ENCODE measurements at places on chromosomes 2 and 18. TPM values are rescaled to one million over a fixed set of nuclear protein-coding genes. Genes with fewer than 3 reads are reported as not detected.
A peak's percentile ranks its signal among the peaks of the same experiment; 100 is the strongest.

DNA sequence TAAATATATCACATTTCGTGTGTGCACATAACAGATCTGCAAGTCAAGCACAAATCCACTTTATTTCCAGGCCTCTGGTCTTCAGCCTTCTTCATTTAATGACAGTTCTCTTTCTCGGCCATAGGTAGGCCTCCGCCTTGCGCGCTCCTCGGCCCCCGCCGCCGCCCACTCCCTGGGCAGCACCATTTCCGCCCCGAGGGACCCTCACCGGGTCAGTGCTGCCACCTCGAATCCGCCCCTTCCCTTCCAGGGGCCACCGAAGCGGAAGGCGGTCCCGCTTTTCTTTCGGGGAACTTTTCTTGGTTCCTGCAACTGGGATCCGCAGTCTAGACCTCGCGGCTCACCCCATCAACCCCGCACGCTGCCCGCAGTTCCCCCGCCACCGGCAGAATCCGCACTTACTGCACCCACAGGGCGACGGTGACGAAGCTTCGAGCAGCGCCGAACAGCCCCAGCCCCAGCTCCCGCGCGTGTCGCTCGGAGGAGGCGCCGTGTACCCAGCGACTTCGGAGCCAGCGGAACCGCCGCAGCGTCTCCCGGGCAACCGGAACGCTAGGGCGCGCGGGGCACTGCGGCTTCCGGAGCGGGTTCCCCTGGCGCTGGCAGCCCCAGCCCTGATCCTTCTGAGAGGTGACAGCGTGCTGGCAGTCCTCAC is at the start of gene CDKL4:
Gene CDKL4, minus strand, starts transcription at position 502 of the 655 bp plus-strand sequence.
- DNase-seq: peak; percentile 8
- no peaks in the 10 kb centered on the region for H3K36me3 ChIP-seq
- H3K27me3 ChIP-seq: no peaks in the 10 kb centered on the region
- H3K27ac ChIP-seq: no peak within 1 kb of the TSS
- H3K4me1 ChIP-seq: peaks cover 3% of the 10 kb centered on the region

GRCh38 chr2:239202343-239202742 is 198.5 kb downstream of the HDAC4 start:
- H3K27ac ChIP-seq: no peak overlapping the region
- DNase-seq: no peak
- H3K27me3 ChIP-seq: no peaks in the 10 kb centered on the region
- H3K36me3 ChIP-seq: peaks cover 11% of the 10 kb centered on the region
- H3K4me1 ChIP-seq: peaks cover 17% of the 10 kb centered on the region

The ALPP gene
- not detected for total RNA-seq

GRCh38 chr2:218796691-218797090 is 14.7 kb downstream of the CYP27A1 start:
- H3K27ac ChIP-seq: no peak overlapping the region
- no peak for DNase-seq
- H3K36me3 ChIP-seq: no peaks in the 10 kb centered on the region
- H3K4me1 ChIP-seq: no peaks in the 10 kb centered on the region

DNA sequence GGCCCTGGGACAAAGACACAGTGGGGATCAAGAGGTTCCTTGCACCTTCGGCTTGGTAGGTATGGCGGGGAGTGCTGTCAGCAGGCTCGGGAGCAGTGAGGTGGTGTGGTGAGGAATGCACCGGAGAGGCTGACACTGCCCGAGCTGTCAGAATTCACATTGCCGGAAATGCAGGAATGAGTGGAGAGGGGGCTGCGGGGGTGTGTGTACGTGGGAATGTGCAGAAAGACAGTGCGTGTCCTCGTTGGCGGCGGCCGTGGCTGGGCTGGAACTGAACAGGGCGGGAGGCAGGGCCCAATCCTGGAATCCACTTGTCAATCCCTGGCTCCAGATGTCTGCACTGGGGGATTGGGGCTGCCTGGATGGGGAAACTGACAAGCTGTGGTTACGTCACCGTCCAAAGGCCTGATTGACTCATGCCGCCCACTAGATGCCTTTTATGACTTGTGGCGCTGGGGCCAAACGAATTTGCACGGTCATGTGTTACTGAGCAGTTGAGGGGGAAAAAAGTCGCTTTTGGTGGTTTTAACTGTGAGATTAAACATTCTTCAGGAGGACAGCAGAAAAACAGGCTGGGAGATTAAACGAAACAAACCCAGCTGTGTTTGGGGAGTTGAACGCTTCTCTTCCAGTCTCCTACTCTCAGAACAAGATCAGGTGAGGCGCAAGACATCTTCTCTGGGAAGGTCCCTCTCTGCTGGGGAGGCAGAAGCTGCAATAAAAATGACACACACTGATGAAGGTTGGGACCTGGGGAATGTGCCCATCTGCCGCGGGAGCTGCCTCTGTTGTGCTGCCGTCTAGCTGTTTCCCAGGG is 189.4 kb upstream of the GLI2 start:
- DNase-seq: no peak
- no peaks in the 10 kb centered on the region for H3K36me3 ChIP-seq
- H3K27ac ChIP-seq: no peak overlapping the region
- H3K4me1 ChIP-seq: no peaks in the 10 kb centered on the region

The AKAIN1 gene
- total RNA-seq: not detected

DNA sequence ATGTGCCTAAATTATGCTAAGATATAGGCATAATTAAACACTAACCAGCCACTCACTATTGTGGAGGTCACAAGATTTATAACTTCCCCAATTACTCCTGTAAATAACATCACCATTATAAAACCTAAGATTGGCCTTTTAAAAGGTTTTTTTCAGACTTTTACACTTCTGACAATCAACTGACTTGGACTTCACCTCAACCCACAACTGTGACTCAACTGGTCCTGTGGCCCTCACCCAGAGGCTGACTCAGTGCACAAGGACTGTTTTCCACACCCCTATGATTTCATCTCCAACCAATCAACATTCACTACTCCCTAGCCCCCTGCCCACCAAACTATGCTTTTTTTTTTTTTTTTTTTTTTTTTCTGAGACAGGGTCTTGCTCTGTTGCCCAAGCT is 11.6 kb downstream of the TTR start:
- H3K27me3 ChIP-seq: no peaks in the 10 kb centered on the region
- H3K27ac ChIP-seq: no peak overlapping the region
- no peak for DNase-seq
- H3K4me1 ChIP-seq: no peaks in the 10 kb centered on the region

DNA sequence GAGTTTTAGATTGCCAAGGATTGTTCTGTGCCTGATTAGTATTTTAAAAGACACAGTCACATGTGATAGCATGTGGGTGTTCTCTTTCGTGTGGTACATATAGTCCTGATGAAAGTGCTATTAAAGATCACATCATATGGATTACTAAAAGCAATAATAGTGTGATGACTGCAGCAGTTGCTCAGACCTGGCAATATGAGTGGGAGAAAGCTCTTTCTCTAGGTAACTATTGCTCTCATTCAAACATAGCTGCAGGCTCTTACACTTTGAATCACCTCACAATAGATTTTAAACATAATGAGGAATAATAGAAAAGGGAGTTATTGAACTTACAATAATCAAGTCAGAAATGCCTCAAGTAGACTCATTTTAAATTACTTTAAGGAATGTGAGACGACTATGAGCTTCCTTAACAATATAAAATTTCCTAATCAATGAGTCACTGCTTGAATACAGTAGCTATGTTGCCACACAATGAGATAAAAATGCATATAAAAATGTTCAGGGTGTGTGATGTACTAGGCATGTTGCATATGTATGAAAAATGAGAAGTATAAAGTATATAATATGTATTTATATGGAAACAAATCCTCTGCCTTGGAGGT is 452.1 kb downstream of the TMX3 start:
- H3K4me1 ChIP-seq: no peaks in the 10 kb centered on the region
- no peaks in the 10 kb centered on the region for H3K36me3 ChIP-seq
- H3K27ac ChIP-seq: no peak overlapping the region
- H3K4me3 ChIP-seq: no peak overlapping the region

GRCh38 chr2:3620834-3621233 is 25.9 kb downstream of the COLEC11 start:
- no peaks in the 10 kb centered on the region for H3K27me3 ChIP-seq
- H3K36me3 ChIP-seq: no peaks in the 10 kb centered on the region
- no peak overlapping the region for H3K4me3 ChIP-seq
- H3K27ac ChIP-seq: no peak overlapping the region

DNA sequence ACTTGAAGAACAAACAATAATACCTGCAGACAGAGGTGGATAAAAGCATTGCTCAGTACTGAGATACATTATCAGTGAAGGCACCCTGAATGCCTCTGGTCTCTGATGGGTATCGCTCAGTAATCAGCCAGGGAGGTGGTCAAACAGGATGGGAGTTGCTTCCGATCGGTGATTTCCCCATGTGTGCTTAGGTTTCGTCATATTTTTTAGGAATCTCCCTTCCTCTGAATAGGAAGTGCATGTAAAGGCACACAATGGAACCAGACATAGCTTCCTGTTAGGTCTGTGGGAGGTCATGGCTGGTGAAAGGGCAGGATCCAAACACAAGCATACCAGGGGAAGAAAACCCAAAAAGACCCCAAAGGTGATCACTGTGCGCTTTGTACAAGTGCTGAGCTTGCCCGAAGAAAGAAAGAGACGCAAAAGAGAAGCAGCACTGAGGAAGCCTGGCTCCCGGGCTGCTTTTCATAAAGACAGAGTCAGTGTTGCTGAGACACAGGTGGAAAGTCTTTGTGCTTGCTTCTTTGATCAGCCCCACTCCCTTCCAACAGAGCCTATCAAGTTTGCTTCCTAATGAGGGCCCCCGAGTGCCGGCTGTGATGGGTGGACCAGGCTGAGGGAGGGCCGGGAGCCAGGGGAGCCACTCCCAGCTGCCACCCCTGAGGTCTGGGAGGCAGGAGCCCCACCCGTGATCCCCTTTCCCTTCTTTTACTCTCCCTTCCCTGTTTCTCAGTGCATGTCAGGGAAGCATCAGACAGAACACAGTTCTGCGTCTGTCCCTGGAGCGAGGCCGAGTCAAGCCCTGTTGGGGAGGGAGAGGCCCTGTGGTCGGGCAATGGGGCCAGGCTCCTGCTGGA is 138.2 kb downstream of the SH3RF3 start:
- H3K4me1 ChIP-seq: no peaks in the 10 kb centered on the region
- H3K27me3 ChIP-seq: no peaks in the 10 kb centered on the region
- H3K27ac ChIP-seq: no peak overlapping the region
- DNase-seq: no peak
- H3K4me3 ChIP-seq: no peak overlapping the region

- no peaks in the 10 kb centered on the region for H3K4me1 ChIP-seq
- DNase-seq: no peak
- H3K27me3 ChIP-seq: no peaks in the 10 kb centered on the region
- H3K4me3 ChIP-seq: no peak overlapping the region
- H3K27ac ChIP-seq: no peak overlapping the region
These were observed 107.2 kb upstream of the CDH2 start for GRCh38 chr18:28284132-28284531.

The ODC1 gene
- 565 TPM for total RNA-seq

The CROCC2 gene
- total RNA-seq: not detected

Data from CD8-positive, alpha-beta memory T cell (primary cell).